ENCODE measurements at places on chromosomes 7 and 10.

DNA sequence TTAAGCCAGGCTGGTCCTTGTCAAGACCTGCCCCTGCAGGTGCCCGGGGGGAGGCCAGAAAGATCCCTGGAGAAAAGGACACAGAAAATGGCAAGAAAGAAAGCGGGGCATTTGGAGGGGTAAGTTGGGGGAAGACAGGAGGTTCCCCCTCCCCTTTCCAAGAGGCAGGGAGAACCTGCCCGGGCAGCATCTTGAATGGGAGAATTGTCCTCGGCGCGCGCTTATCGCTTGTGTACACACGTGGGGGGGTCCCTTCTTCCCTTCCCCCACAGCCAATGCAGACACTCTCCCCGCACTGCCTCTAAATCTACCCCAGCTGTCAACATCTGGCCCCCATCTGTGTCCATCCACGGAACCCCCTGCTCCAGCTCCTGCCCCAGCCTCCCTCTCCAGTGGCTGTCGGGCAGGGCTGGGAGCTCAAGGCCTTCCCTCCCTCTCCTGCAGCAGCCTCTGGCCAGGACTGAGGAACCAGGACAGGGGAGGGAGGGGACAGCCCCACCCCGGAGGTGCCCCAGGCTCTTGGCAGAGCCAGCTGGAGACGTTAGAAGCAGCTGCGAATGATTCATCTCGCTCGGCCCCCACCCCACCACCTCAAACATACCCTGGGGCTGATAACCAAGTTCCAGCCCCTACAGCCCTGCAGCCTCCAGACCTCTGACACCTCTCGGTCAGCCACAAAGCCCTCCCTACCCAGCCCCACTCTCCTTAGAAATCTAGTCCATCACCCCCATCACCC is 25.3 kb downstream of the EPHB4 start:
- no peak overlapping the region for H3K4me3 ChIP-seq
- no peaks in the 10 kb centered on the region for H3K36me3 ChIP-seq
- peaks cover 18% of the 10 kb centered on the region for H3K27me3 ChIP-seq
- no peak for DNase-seq

- H3K4me3 ChIP-seq = no peak overlapping the region
- H3K27me3 ChIP-seq = no peaks in the 10 kb centered on the region
- no peak for DNase-seq
- H3K36me3 ChIP-seq = peaks cover 83% of the 10 kb centered on the region
Measured at GRCh38 chr7:44211126-44211675, 10.4 kb downstream of the YKT6 start.

DNA sequence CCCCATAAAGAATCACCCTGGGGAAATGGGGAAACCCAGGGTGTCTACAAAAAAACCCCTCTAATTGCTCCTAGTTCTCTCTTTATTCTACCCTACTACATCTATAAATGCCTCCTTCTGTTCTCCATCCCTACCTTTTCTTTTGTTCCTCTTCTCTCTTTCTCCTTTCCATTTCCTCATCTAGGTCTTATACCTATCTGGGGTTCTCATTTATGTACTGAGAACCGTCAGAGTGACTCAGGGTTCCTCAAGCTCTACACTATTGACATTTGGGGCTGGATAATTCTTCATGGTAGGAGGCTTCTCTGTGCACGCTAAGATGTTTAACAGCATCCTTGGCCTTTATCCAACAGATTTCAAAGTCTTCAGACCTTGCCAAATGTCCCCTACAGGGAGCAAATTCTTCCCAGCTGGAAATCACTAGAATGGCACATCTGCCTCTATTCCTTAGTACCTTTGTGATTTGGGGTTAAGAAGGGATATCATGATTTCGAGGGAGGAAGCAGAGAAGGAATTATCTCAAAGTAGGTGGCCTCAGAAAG is 137.4 kb upstream of the PTN start:
- no peak overlapping the region for H3K27ac ChIP-seq
- H3K27me3 ChIP-seq = no peaks in the 10 kb centered on the region
- H3K4me1 ChIP-seq = no peaks in the 10 kb centered on the region
- H3K36me3 ChIP-seq = no peaks in the 10 kb centered on the region
- no peak for DNase-seq

GRCh38 chr10:97798958-97799610 is 27.3 kb upstream of the SFRP5 start:
- no peak overlapping the region for H3K27ac ChIP-seq
- H3K36me3 ChIP-seq = no peaks in the 10 kb centered on the region
- DNase-seq = no peak
- H3K4me3 ChIP-seq = no peak overlapping the region

GRCh38 chr7:124751027-124751426 is 14.6 kb downstream of the GPR37 start:
- DNase-seq = no peak
- H3K36me3 ChIP-seq = no peaks in the 10 kb centered on the region
- H3K27me3 ChIP-seq = peaks cover 13% of the 10 kb centered on the region
- no peak overlapping the region for H3K4me3 ChIP-seq
- H3K4me1 ChIP-seq = no peaks in the 10 kb centered on the region
- H3K27ac ChIP-seq = no peak overlapping the region
